ENCODE measurements at places on chromosomes 4 and X. TPM values are rescaled to one million over a fixed set of nuclear protein-coding genes. Genes with fewer than 3 reads are reported as not detected.
A peak's percentile ranks its signal among the peaks of the same experiment; 100 is the strongest.

Gene ARMCX1
- 71.9 TPM for polyA plus RNA-seq

Gene TLR3
- polyA plus RNA-seq, result 1.6 TPM

DNA sequence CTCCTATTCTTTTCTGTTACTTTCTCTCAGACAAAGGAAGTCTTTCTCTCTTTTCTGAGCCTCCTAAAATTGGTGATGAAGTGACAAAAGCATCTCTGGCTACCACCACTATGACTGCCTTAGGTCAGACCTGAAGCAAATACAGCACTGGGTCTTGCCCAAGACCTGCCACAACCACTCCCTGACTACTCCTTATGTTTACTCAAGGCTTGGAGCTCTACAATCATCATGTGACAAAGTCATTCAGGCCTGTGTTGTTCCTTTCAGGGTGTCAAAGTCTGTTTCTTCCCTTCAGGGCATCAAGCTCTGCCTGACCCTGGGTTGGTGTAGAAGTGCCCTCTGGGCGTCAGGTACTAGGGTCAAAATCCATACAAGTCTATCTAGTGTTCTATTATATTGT is 419.2 kb upstream of the CT83 start:
- DNase-seq, result no peak

DNA sequence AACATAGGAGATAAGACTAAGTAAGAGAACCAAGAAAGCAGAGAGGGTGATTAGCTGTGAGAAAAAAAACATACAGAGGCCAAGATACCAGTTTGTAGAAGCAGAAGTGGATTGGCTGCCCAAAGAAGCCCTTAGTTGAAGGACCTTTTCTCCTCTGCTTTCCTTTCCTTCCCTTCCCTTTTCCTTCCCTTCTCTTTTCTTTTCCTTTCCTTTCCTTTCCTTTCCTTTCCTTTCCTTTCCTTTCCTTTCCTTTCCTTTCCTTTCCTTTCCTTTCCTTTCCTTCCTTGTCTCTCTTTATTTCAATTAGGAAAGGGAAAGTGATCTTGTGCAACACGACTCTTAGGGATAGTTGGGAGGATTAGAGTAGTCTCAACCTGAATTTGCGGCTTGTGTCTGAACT is 92.8 kb downstream of the RTL5 start:
- DNase-seq, result no peak

Gene BCOR
- polyA plus RNA-seq, result 21.7 TPM

Gene PCDH10
- 0.22 TPM for polyA plus RNA-seq

GRCh38 chr4:126028876-126029275 is 714.1 kb downstream of the FAT4 start:
- DNase-seq, result peak; percentile 73

Gene ODAM
- polyA plus RNA-seq, result 0.32 TPM

DNA sequence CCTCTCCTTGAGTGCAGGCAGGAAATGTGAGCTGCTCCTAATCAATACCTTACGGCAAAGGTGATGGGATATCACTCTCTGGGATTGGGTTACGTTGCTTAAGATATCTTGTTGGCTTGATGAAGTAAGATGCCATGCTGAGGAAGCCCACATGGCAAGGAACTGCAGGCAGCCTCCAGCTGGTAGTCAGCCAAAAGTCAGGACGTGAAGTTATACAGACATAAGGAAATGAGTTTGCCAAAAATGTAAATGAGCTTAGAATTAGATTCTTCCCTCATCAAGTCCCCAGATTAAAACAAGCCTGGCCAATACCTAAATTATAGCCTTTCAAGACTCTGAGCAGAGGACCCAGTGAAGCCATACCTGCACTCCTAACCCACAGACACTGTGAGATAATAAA is 155.0 kb downstream of the QDPR start:
- no peak for DNase-seq

Gene STAP1
- 0.48 TPM for polyA plus RNA-seq

Gene SPANXC
- not detected for polyA plus RNA-seq

DNA sequence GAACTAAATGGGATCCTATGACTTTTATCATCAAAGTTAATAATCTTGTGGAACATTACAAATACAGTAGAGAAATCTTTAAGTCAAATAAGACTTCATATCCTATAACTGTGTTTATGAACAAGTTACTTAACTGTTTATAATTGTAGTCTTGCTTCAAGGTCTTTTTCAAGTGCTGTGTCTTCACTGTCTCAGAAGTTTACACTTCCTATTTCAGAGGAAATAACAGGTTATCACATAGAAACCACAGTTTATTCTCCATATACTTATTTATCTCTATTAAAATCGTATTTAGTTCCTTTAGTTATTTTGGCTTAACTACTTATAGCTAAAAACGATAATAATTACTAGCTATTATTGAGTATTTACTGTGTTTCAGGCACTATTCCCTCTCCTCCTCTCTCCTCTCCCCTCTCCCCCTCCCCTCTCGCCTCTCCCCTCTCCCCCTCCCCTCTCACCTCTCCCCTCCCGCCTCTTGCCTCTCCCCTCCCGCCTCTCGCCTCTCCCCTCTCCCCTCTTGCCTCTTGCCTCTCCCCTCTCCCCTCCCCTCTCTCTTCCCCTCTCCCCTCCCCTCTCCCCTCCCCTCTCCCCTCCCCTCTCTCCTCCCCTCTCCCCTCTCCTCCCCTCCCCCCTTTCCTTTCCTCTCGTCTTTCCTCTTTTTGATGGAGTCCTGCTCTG is 63.7 kb downstream of the RBPJ start:
- no peak for DNase-seq

GRCh38 chrX:137651647-137652046 is 85.7 kb downstream of the ZIC3 start:
- no peak for DNase-seq

DNA sequence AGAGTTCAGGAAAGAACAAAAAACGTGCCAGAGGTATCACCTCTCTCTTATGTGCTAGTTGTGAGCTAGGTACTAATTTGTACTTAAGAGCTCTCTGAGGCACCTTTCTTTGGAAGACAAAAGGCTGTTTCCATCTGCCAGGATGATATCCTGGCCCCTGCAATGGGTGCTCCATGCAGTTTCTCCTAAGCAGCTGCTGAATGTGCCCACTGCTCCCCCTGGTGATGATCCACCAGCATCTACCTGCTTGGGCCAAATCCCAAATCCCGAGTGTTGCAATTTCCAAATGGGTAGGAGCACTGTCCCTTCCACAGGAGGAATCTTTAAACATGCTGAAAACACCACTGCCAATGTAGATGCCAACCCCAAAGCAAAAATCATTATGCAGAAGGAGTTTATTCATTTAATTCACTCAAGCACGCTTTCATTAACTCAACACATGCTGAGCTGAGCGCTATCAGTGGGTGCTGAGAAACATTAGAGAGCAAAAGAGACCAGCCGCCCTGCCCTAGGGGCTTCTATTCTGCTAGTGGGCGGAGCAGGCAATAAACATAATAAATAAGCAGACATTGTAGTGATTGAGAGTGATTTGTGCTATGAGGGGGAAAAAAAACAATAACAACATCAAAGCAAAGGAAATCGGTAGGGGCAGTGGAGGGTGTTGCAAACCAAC is 69.6 kb upstream of the C4orf50 start:
- peak; percentile 9 for DNase-seq

- no peak for DNase-seq
Observed at GRCh38 chrX:49673394-49673793, 22.4 kb downstream of the PAGE1 start.

DNA sequence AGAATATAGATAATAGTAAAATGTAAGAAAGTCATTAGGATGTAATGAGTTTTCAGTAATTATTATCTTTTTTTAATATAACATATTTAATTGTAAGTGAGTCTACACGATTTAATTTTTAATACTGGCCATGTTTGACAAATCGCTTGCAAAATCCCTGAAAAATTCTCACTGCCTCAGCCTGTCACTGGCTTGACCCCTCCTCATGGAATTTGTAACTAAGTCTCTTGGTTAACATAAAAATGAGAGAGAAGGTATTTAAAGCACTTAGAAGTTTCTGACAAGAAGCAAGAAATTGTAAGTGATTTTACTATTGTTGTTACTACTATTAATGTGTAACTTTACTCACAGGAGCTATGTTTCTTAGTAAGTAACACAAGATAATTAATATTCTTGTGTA is 237.9 kb upstream of the GK2 start:
- no peak for DNase-seq

DNA sequence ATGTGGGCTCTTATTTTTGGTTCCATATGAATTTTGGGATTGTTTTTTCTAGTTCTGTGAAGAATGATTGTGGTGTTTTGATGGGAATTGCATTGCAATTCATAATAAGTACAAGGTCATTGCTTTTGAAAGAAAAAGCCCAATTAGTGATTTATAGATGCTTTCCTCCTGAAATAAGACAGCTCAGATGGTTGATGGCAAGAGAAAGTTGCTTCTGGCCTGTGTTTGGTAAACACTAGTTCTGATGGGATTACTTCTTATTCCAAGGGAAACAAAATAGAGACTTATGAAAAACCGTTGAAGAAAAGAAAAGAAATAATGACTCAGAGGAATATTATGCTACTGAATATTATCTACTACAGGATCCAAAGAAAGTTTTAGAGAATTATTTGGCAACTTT is 144.9 kb downstream of the SPANXA1 start:
- DNase-seq, result no peak

Gene LAGE3
- 16.6 TPM for polyA plus RNA-seq

- no peak for DNase-seq
Observed at GRCh38 chrX:143571521-143571920, 54.2 kb upstream of the SPANXN3 start.

- DNase-seq, result peak; percentile 15
Observed at GRCh38 chr4:150149381-150149780, 71.1 kb downstream of the DCLK2 start.

DNA sequence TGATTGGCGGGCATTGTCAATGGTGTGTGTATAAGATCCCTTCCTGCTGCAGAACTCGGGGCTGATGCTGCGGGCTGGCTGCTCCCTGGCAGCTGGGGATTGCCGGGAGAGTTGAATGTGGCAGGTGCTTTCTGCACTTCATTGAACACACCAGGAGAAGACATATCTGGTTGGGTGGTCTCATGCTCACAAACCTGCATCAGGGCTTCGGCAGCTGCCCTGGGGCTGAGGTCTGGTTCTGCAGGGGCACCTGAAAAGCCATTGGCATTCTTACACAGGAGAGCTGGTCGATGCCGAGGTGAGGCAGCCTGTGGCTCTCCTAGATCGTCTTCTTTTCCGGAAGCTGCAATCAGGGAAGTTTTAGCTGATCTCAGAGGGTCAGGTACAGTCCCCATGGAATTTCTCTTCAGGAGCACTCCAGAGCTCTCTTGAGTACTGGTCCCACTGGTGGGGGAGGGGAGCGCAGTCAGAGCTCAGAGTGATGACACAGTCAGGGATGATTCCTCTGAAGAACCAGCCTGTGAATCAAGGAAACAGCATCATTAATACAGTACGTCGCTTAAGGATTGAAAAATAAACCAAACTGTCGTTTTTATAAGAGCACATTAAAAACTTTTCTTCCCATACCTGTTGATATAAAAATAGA is 57.8 kb downstream of the GPRIN3 start:
- no peak for DNase-seq

DNA sequence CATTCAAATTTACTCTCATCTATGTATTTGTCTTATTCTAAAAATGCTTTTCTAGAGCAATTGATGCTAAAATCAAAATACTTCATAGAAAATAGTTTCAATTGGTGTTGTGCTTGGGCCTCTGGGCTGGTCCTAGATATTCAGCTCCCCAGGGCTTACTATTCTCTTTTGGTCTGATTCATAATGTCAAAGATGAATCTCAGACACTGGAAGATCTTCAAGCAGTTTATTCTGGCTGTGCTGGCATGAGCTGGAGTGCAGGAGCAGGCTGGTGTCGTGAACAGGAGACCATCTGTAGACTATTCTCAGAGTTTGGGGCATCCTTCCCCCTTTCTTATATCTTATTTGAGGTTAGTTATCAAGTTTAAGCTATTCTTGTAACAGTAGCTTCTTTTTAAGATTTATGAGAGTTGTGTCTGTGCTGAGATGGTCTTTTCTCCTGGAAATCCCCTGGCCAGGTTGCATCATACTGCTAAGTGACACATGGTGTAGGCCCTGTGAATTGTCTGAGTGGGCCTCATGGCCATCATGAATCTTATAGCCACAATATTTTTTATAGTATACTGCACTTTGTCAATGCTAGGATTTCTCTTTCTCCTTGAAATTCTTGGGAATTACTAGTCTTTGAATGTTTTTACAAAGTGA is 1624.0 kb upstream of the IGFBP7 start:
- DNase-seq, result no peak

GRCh38 chr4:113682730-113683537 is 78.6 kb downstream of the CAMK2D start:
- peak; percentile 33 for DNase-seq

Gene NSG1
- polyA plus RNA-seq, result 1.7 TPM

DNA sequence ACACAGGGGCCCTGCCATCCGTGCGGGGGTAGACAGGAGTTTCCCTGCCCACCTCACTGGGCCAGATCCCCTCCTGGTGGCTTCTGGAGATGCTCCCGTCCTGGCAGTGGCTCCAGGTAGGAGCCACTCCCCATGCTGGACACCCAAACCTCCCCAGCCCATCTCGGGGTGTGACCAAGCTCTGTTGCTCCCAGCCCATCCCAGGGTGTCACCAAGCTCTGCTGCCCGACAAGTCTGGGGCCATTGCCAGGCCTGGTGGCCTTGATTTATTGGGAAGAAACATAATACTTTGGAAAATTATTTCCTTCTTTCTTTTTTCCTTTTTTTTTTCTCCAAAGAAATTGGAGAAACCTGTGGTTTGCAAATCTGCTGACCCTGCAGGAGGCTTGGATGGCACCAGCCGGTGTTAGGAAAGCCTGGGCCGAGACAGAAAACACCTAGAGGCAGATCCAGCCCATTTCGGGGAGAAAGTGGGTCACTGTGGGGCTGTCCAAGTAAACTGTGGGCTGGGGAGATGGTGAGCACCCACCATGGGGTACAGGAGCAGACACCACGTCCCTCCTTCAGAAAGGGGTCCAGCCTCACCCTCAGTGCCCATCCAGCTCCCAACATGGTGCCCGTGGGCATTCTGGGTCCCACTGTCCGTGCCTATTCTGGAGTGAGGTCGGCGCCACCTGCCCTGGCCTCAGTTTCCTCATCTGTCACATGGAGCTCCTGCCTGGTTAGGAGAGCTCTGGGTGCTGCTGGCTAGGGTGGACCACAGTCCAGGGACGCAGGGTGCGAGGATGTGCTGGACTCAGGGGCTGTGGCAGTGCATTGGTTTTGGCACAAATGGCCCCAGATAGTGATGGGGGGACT is 59.4 kb upstream of the ADRA2C start:
- no peak for DNase-seq

DNA sequence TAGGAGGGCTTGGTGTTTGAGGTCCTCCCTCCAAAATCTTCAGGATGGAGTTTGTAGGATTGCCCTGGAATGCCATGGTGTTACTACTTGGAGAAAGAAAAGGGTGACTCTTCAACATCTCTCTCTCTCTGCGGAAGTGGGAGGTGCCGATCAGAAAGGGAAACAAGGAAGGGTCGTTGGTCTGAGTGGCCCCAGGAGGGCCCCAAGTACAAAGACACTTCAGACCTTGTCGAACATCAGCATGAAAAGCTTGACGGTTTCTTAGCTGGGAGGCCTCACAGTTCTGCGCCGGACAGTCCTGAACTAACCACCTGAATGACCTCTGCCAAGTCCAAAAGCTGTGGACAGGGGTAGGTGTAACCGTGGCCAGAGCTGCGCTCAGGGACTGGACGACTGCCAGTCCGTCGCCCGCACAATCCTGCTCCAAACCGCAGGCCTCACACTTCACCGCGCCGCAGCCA is 646 bp upstream of the GSX2 start:
- no peak for DNase-seq

Measured in muscle of back (tissue), 13 donors.